Urinary bladder (tissue), 4 donors: ENCODE measurements at places on chromosomes 2 and 18.

DNA sequence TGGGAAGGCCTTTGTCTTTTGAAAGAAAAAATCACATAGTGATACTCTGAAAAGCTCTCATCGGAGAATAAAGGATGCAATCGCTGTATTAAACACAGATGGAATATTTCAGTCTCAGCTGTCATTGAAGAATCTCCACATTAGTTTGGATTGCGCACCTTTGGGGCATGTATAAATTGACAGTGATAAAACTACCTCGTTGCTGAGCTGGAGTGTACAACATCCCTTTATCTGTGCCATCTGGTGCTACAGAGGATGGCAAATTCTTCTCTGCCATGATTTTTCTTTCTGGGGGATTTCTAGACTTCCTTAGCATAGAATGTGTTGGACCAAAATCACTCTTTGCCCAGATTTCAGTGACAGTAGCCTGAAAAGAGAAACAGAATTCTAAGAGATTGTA is 185.3 kb downstream of the PARD3B start:
- DNase-seq: no peak

- no peak for DNase-seq
These were observed 5.3 kb downstream of the KLF11 start for GRCh38 chr2:10048501-10049171.

DNA sequence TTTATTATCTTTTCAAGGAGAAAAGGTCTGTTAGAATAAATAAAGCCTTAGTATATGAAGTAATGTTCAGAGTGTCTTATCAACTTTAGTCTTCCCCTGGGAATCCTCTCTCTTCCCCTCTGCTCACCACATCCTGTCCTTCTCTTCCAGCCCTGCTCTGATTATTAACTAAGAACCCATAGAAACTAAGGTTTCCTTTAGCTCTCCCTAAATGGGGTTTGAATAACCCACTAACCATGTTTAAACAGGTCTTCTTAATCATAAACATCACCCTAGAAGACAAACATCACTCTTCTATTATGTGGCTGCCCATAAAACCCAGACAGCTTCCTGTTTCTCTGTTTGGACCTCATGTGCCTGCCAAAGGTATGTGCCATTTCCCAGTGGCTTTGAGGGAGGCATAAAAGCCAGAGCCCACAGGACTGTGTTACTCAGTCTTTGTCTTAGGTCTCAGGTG is 50.1 kb downstream of the SLC14A1 start:
- no peak for DNase-seq

GRCh38 chr2:161825429-161825828 is 201.2 kb downstream of the SLC4A10 start:
- no peak for DNase-seq

DNA sequence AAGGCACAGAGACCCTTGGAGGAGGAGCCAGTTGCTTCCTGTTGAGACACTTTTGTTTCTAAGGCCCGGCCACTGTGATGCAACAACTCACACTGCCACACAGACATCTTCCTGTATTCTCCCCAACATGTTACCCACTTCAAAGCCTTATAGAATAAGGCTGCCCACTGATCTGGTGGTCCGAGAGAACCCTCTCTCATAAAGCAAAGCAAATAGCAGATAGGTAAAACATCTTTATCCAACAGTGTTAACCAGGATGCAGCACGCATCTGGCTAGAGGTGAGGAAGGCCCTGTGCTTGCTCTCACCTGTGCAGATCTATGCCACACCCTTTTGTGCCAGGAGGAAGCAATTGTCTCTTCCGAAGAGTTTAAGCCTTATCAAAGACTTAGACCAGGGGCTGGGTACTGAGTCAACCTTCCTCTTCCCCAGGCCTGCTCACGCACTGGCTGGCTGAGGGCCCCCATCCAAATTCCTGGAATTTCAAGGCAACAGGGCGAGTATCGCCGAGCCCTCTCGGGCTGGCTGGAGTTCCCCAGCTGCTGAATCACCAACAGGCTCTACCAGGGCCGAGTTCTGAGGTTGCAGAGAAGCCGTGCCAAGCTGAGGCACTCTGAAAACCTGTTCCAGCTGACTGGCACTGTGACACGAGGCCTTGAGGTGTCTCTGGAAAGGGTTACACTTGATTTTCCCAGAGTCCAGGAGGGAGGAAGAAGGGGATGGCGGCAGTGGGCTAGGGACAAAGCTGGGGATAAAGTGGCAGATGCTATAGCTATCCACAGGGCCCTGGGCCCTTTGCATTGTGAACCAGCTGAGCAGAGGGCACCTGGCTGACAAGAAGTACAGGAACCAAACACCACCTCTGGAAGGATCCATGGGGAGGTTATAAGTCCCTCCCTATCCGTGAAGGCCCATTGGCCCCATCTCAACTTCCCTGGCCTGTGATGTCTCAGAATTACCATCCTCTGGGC is 29.3 kb downstream of the TGFA start:
- DNase-seq: no peak

DNA sequence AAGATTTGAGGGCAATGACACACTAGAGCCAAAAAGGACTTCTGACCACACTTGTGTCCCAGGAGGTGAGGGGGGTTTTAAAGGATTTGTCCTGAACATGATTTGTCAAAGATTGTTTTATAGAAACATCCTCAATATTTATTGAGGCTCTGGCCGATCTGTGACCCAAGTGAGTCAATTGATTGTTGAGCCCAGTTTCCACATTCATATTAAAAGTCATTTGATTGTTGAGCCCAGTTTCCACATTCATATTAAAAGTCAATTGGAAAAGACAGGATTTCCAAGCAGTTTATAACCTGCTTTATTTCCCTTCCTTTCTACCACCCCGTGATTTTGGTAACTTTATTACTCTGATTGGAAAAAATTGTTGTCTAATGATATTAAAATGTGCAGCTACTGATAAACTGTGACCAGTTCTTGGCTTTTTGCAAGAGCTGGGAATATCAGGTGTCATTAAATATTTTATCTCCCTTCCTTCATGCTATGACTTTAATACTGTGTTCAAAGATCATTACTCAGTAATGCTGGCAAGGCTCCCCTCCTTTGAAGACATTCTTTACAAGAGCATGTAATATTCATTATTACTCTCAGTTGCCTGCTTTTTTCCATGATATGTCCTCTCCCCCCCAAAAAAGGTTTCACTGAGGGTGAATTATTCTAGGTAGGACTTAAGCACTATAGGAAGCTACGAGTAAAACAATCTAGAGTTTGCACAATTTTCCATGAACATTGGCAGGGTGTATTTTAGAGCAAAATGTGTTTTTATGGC is 75.3 kb downstream of the HRH4 start:
- no peak for DNase-seq

DNA sequence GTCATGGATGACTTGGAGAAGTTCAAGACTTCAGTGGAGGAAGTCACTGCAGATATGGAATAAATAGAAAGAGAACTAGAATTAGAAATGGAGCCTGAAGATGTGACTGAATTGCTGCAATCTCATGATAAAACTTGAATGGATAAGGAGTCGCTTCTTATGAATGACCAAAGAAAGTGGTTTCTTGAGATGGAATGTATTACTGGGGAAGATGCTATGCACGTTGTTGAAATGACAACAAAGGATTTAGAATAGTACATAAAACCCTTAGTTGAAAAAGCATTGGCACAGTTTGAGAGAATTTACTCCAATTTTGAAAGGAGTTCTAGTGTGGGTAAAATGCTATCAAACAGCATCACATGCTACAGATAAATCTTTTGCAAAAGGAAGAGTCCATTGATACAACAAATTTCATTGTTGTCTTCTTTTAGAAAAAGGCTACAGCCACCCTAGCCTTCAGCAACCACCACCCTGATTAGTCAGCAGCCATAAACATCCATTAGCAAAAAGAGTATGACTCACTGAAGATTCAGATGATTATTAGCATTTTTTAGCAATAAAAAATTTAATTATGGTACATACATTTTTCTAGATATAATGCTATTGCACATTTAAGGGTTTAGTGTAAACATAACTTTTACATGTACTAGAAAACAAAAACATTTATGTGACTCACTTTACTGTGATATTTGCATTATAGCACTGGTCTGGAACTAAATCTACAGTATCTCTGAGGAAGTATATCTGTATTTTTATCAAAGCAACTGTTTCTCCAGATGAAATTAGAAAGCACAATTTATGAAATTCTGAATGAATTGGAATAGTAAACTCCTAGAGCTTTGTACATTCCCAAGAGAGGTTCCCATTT is 110.5 kb upstream of the TACR1 start:
- DNase-seq: no peak

GRCh38 chr2:101912545-101912944 is 79.2 kb upstream of the IL1R2 start:
- DNase-seq: no peak

GRCh38 chr18:32930695-32931301 is 158.0 kb upstream of the KLHL14 start:
- DNase-seq: no peak

GRCh38 chr2:105674859-105675541 is 69.7 kb upstream of the NCK2 start:
- DNase-seq: no peak

DNA sequence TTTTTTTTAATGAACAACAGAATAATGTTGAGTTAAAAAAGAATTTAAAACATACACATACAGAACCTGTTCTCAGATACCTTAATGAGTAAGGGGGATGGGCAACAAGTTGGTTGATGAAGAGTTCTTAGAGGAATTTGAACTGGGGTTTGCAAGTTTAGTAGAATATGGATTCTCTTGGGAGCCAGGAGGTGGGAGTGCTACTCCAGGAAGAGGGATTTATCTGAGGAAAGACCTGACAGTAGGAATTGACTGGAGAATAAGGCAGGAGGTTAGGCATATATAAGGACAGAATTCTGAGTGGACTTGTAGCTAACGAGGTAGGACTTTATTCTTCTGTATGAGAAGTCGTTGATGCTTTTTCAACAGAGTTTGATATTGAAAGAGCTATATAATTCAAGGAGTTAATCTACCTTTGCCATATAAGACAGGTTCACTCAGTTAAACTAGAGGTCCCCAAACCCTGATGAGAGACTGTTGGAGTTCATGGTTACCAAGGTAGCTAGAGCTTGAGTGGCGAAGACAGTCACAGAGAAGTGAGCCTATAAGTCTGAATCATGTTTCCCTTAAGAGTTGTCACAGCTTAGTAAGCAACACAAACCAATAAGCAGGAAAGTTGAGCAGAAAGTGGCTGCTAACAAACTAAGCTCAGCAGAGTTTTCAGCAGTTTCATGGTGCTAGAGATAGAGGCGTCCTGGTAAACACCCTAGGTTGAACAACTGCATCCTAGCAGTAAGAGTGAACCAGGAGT is 88.2 kb downstream of the NCOA1 start:
- no peak for DNase-seq

- DNase-seq: no peak
These were observed 306.7 kb downstream of the PIK3C3 start for GRCh38 chr18:42261731-42262130.

- DNase-seq: no peak
These were observed 17.9 kb upstream of the VPS4B start for GRCh38 chr18:63440219-63440618.

- no peak for DNase-seq
These were observed 136.8 kb downstream of the TPO start for GRCh38 chr2:1550076-1550475.

- DNase-seq: no peak
These were observed 809.5 kb upstream of the PIK3C3 start for GRCh38 chr18:41145516-41145915.

DNA sequence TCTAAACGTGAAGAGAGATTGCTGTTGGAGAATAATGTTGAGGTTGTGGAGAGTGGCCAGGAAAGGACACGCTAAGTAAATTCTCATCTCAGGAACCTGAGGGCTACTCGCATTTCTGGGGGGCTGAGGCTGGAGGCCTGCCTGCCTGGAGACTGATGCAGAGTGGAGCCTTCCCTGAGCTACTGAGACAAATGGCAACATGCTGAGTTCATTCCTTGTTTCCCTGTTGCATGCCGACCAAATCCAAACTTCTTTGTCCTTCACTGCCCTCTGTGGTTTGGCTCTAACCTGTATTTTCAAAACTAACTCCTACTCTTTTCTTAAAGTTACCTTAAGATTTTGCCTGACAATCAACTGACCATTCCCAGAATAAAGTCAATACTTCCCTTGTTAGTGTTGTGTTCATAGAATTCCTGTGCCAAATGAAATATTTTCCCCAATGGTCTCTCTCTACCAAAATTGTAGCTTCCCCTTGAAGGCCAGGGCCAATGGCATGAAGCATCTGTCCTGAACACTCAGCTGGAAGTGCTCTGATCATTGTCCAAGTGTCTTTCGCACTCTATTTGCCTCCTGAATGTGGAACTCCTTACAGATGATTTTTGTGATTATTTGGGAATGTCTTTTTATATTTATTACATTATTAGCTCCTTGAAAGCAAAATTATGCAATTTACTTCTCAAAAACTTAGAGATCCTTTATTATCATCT is 1085.6 kb downstream of the SOCS6 start:
- DNase-seq: no peak

DNA sequence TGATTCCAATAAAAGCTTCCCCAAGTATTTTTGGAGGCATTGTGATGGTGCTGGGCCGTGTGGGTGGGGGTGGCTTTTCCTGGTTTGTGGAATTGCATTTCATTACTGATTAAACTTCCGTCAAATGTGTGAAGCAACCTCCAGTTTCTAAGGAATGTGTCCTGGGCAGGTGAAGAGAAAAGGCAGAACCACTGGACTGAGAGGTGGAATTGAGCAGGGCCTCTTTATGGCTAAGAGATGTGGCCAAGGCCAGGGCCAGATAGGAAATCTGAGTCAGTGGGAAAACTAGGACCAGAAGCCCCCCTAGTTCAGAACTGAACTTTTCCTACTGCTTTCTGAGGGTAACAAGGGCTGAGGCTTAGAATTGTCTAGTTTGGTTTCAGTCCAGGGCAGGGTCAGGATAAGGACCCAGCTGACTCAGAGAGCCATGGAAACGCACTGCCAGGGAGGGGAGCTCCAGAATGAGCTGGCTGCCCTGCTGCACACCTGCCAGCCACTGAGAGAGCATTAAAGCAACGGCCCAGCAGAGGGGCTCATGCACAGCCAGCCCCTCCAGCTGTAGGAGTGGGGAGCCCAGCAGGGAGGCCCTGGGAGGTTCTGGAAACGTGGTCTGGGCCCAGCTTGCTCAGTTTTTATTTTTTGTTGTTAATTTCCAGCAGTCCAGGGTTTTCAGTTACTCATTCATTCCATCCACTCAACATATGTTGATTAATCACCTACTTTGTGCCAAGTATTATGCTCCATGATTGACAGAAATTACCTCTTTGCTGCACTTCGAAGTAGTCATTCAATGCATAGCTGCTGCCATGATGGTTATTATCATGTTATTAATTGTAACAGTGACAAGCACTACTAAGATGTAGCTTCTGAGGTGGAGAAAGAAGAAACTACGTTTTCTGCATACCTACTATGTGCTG is 156.1 kb downstream of the MSH2 start:
- DNase-seq: no peak

GRCh38 chr18:46408334-46408987 is 248.6 kb downstream of the LOXHD1 start:
- DNase-seq: no peak

- DNase-seq: no peak
These were observed 48.2 kb downstream of the SPP2 start for GRCh38 chr2:234098681-234099080.

DNA sequence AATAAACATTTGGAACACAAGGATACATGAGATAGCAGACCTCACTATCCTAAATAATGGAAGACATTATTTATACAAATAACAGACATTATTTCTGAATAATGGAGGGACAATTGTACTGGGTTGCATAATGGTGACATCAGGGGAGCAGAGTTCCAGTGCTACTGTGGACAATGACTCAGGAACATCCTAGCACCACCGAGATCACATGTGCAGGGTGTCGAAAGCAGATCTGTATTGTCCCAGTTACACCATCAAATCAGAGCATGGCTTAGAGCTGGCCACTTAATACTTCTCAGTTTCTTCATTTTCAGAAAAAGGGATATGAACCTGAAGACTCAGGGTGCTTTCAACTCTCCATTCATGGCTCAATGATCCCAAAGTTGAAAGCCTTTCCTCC is 249.1 kb upstream of the RBMS1 start:
- no peak for DNase-seq
